ENCODE measurements at places on chromosomes 1 and 21.

DNA sequence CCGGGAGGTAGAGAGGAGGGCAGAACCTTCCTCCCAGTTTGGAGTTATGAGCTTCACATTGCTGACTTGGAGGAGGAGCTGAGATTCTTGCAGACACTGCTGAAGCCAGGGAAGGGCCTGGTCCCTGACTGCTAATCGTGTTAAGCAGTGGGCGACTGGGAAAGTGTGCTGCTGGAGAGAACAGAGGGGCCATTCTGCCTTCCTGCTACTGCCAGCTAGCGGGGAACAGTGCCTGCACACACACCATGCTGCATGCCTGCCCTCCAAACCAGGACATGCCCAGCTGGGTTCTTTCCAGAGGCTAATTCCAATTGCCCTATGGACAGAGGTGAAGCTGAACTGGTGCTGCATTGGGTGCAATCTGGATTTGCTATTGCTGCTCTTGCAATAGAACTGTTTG lies 281.4 kb downstream of the AJAP1 start:
- no peak for DNase-seq

DNA sequence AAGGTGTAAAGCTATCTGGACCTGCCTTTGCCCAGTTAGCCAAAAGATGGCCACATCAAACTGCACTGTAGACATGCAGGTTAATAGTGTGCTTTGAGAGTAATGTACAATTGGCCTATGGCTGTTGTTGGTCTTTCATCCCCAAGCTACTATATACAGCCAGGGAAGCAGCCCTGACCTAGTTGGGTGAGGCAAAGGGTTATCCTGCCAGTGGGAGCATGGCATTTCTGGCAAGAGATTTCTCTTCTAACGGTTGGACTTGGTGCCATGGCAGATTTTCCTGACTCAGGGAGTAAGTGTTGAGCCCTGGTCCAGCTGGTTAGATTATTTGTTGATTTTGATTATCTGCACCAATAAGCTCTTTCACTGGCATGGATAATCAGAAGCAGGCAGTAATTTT lies 119.8 kb downstream of the SDCCAG8 start:
- peak; percentile 53 for DNase-seq

DNA sequence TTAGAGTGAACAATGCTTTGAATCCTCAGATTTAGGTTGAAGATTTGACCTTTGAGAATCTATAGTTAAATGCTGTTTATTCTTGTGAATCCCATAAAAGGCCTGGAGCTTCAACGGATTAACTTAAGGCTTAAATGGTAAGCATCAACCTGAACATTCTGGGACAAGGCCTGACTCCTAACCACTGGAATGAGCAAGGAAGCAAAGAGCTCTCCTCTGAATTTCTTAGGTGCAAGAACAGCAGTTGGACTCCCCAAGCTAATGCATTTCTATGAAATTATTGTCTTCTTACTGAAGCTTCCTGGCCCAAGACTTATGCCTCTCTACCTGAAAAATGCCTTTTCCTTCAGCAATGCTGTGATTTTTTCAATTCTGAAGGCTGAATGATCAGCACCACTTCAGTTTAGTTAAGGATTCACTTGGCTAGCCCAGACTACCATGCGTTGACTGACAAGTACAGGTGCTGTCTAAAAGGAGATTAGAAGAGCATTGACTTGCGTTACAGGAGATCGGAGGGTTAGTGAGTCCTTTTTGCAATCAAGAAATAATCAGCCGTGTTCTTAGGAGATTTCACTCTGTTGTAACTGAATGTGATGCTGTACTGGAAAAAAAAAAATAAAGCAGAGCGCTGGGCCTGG lies 178.5 kb downstream of the ZC3H11B start:
- DNase-seq, result no peak

GRCh38 chr1:115184951-115185331 lies 95.6 kb upstream of the TSPAN2 start:
- DNase-seq, result no peak

DNA sequence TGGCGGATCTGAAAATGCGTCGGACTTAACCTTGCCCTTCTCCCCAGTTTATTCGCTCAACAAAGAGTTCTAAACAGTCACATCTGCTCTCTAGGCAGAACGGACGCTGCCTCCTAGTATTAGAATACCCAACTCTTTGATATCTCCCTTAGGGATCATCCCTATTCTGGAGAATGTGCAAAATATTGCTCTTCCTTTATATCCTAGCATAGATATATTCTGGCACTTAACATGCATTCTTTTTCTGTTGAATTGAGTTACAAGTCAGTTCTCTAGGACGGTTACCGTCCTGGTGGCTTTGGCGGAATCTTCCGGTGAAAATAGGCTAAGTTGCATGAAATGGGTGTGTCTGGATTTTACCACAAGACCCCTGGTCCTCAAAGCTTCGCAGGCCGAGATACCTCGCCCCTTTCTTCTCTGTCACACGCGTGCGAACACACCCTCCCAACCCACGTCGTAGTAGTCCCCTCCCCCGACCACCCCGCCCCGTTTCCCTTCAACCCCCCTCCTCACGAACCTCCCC lies 501 bp upstream of the DNAJC6 start:
- DNase-seq, result no peak

- DNase-seq, result no peak
These were observed 25.7 kb downstream of the TTC3 start for GRCh38 chr21:37098751-37099150.

DNA sequence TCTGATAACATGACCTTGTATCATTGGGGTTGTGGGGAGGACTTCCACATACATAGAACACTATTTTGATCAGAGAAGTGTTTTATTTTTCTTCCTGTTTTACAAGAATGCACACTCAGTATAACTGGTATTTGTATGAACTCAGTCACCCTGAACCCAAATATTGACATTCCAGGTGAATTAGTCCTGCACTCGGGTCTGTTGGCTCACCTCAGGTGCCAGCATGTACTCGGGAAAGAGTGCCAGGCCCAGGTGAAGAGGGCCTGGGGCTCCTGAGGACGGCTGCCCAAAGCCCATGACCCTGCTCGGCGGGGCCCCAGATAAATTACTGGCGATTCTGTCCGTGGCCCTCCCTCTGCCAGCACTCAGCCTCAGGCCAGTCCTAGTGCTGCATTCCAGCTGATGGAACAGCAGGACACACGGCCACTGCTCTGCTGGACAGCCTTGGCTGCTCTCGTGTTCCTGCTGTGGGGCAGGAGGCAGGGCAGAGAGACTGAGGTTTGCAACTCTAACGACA lies 75.4 kb upstream of the TMPRSS2 start:
- peak; percentile 91 for DNase-seq

- no peak for DNase-seq
These were observed 61.5 kb downstream of the GNG12 start for GRCh38 chr1:67771749-67772148.

DNA sequence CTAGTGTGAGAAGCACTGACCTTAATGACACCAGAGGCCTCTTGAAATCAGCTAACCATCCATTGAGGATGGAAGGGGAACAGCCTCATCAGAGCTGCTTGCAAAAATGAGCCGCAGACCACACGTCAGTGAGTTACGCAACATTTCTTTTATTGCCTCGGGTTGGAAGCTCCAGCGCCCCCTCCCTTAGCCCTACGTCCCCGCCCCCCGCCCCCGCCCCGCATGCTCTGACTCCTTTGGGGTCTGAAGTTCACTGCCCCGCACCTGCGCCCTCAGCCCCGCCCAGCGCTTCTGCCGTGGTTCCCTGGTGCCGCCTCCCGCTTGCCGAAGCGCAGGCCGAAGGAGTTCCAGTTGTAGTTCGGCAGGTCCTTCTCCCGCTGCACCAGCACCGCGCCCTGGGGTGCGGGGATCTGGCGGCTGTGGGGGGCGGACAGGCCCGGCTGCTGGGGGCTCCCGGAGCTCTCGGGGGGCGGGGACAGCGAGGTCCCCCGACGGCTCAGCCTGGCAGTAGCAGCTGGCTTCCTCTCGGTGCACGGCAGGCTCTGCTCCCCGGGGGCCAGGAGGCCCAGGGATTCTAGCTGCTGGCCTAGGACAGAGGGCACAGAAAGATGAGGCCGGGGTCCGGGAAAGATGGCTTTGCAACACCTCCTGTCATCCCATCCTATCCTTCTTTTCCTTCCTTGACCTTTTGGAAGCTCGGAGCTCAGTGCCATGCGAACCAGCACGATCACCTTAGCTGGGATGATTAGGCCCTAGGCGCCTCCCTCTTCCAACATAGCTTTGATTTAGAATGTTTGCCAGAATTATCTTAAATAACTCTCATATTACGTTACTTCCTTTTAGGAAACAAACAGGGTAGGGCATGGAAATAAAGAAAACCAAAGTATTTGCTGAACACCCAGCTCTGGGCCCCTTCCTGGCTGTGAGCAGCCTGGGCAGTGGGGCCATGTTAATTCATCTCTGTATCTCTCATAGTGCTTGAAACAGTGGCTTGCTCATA lies 5.8 kb downstream of the KISS1 start:
- DNase-seq, result no peak

DNA sequence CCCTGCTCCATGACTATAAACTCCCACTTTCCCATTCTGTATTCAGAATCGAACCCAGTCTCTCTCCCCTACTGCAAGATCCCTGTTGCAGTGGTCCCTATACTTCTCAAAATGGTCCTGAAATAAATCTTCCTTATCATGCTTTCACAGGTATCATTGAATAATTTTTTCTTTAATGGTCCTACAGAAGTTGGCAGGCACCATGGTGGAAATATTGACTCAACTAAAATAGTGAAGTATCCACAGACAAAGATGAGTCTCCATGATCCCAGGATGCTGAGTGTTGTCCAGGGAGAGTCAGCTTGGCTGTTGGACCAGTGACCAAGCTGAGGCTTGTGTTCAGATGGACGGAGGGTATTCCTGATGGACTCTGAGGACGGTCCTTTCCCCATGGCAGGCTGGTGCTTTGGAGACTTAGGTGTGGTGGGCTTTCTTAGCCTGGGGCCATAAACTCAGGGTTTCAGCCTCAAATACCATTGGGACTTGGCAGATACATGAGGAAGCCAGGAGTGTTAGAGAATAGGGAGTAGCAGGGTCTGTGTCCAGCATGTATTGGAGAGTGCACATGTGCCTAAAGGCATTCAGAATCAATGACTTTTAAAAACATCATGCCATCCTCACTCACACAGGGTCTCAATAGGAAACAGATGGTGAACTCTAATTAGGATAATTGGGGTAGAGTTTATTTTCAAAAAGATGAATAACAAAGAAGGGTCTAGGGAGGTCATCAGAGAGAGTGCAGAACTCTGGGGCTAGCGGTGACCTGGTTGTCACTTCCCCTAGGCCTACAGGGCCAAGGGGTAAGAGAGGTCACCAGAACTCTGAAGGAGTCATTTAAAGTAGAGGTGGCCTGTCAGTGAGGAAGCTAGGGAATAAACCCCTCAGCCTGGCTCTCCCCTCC lies 19.8 kb downstream of the TINAGL1 start:
- no peak for DNase-seq

GRCh38 chr1:41167667-41168066 lies 74.4 kb downstream of the SCMH1 start:
- no peak for DNase-seq

GRCh38 chr1:13605159-13605558 lies 21.5 kb downstream of the PDPN start:
- DNase-seq, result no peak

DNA sequence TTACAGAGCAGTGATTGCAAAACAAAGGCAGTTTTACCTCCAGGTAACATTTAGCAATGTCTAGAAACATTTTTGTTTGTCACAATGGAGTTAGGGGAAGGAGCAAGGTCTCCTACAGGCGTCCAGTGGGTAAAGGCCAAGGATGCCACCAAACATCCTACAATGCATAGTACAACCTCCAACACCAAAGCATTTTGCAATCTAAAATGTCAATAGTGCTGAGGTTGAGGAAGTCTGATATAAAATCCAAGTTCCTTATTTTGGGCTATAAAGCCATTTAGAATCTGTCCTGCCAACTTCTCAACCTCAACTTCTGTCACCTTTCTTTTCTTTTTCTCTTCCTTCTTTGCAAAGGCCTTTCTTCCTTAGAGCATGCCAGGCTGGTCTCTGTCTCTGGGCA lies 111.2 kb downstream of the FASLG start:
- DNase-seq, result no peak

DNA sequence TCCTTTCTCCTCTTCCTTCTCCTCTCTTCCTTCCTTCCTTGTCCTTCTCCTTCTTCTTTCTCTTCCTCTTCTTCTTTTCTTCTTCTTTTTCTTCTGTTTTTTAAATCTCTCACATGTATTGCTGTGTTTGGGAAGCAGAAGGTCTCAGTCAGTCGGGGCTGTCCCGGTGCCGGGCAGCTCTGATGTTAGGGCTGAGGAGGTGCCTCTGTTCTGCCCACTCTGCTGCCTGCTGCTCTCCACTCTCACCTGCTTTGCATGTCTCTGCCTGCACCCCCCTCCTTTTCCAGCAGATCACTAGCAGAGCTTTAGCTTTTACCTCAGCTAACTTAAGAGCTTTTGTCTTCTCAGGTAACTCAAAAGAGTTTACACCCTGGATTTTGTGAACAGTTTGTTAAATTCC lies 276.6 kb downstream of the CHRM3 start:
- DNase-seq, result no peak

GRCh38 chr1:37932759-37933158 lies 14.1 kb downstream of the INPP5B start:
- DNase-seq, result no peak

DNA sequence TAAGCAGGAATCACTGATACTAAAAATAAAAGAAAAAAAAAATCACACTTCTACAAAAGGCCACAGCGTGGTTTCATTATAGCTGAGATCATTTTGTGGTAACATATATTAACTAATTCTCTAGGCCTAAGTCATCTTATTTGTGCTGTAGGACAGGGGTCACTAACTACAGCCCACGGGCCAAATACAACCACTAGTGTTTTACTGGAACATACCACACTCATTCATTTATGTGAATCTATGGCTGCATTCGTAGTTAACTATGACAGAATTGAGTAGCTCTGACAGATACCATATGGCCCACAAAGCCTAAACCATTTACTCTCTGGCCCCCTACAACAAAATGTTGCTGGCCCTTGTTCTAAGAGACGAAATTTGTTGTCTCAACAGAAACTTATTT lies 224.4 kb downstream of the VAV3 start:
- no peak for DNase-seq

- no peak for DNase-seq
These were observed 172.5 kb upstream of the EDN2 start for GRCh38 chr1:41656825-41657500.

DNA sequence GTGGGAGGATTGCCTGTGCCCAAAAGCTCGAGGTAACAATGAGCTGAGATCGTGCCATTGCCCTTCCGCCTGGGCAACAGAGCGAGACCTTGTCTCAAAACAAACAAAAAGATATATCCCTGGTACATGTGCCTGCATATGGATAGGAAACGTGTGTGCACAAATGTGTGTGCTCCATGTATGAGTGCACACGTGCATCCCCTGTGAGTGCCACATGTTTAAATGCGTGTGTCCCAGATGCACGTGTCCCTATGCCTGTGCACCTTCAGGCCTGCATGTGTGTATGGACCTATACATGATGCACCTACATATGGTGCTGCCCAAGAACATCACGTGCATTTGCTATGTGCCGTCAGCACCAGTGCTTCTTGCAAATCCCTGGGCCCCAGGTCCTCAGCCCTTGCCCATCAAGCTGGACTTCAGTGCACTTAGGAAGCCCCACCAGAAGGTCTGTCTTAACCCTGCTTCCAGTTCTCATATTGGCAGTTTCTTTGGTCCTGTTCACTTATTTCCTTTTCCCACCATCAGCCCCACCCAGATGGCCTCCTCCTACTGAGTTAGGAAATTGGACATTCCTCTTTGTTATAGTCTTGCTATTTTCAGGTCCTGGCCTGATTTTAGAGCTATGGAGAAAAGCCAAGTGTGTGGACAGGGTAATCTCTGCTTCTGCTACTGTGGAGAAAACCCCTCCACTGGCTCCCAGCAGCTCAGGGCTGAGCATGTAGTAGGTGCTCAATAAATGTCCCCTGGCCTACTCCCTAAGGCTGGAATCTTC lies 15.4 kb downstream of the TIE1 start:
- DNase-seq, result no peak

Data from right lobe of liver (tissue), 6 donors.